Tongue (tissue), 3 donors: ENCODE measurements at places on chromosomes 5 and 9. TPM values are rescaled to one million over a fixed set of nuclear protein-coding genes. Genes with fewer than 3 reads are reported as not detected.

Gene NEUROG1
- total RNA-seq = not detected

GRCh38 chr9:21672761-21673160, 129.7 kb upstream of the MTAP start:
- DNase-seq = no peak

GRCh38 chr5:113237893-113238292, 196.9 kb downstream of the TSSK1B start:
- no peak for DNase-seq

Gene PTGDS
- 10.2 TPM for total RNA-seq

Gene ADCY2
- total RNA-seq = 41.3 TPM

- DNase-seq = no peak
Measured at GRCh38 chr5:45692481-45692880, 3.7 kb downstream of the HCN1 start.

Gene TXNDC8
- not detected for total RNA-seq

DNA sequence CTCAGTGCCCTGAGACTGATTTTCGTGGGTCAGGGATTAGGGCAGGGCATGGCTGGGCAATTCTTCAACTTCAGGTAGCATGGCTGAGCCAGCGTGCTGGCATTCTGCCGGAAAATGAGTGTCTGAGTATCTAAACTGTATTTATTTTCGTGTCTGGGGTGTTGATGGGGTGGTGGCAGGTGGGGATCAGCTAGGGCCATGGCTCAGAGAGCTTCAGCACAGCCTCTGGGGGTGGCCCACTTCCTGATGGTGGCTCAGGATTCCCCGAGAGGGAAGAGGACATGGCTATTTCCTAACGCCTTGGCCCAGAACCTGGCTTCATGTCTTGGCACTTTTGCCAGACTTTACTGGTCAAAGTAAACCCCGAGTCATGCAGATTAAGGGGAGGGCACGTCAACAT, 260.5 kb downstream of the GADD45G start:
- DNase-seq = no peak

GRCh38 chr5:117161718-117162335, 587.2 kb upstream of the SEMA6A start:
- DNase-seq = peak; percentile 84

DNA sequence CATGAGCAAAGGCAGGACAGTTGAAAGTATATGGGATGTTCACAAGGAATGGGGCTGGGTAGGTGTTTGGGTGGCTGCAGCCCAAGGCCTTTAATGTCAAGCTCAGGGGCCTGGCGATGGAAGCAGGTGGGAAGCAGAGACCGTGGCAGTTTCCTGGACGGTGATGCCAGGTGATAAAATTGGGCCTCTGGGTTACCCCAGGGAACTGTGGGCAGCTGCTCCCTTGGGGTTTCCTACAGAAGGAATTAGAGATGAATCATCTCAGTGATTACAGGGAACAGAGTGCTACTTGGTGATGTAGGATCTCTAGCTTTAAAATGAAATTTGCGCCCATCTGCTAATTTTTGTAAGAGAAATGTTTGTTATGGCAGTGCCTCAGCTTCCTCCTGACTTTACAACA, 39.2 kb downstream of the TSTD2 start:
- no peak for DNase-seq

DNA sequence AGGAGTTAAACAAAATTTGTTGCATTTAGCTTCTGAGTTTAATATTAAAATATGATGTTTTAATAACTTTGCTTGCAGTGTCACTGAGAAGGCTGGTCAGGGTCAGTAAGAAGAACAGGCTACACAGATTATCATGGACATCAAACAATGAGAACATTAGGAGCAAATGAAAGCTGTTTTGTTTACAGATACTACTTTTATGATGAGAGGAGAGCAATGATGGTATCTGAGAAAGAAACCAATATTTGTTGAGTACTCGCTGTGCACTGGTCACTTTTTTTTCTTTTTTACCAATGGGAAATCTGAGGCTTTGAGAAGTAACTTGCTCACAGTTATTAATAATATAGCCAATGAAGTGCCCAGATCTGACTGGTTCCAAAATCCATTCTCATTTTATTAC, 109.6 kb downstream of the INVS start:
- DNase-seq = no peak

DNA sequence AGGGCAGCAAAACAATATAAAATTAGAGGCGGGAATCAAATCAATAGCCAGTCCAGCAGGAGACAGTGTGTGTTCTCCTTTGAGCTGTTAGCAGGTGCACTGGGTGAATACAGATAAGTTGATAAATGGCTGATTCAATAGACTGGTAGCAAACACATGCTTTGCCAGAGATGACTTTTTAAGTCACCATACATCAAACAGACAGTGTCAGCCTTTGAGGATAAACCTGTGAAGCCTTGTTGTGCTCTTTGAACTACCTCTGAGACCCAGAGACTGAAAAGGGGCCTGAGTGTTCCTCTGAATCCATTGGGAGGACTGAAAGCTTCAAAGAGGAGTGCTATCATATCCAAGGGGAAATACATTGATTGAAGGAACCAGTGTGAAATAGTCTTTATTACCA, 301.9 kb downstream of the RASEF start:
- no peak for DNase-seq

GRCh38 chr5:80916676-80917075, 43.5 kb upstream of the RASGRF2 start:
- DNase-seq = peak; percentile 12

GRCh38 chr9:97529363-97530076, 28.1 kb downstream of the TMOD1 start:
- peak; percentile 60 for DNase-seq

Gene AGGF1
- 29.1 TPM for total RNA-seq

DNA sequence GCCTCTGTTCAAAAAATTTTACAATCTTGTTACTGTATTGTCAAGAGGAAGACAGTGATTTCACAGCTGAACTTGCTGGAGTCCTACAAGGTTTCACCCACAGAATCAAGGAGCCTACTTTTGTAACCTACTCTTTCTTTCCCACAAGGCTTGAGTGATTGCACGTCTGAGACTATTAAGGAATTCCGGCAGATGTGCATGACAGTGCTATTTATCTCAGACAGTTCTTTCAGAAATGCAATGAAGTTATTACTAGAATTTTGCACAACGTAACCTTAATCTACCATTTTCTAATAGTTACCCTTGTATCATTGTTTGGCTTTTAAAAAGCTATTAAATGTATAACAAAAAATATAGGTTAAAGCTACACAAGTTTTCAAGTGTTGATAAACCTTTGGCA, 400.1 kb downstream of the PTPRD start:
- no peak for DNase-seq

GRCh38 chr5:53331463-53331862, 149.0 kb upstream of the FST start:
- no peak for DNase-seq

Gene KIF20A
- total RNA-seq = 24.8 TPM

Gene C6
- total RNA-seq = not detected

DNA sequence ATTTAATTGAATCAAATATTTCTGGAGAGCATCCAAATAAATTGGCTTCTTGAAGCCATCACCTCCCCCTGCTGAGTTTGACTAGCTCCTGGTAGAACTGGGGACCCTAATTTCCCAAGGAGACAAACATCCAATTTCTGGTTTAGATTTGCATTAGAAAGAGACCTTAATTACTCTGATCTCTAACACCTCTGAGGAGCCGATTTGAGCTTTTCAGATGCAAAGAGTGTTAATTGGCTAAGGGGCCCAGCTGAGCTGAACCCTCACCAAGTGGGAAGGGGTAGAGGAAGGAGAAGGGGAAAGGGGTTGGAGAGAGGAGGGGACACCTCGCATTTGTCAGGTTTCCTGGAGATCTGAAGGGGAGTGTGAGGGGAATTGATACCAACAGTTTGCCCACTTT, 145.4 kb upstream of the SHB start:
- DNase-seq = no peak

Gene CEL
- total RNA-seq = 0.41 TPM

- peak; percentile 28 for DNase-seq
Measured at GRCh38 chr5:173744551-173744950, 128.1 kb upstream of the BOD1 start.

Gene TRPM3
- total RNA-seq = 0.72 TPM

DNA sequence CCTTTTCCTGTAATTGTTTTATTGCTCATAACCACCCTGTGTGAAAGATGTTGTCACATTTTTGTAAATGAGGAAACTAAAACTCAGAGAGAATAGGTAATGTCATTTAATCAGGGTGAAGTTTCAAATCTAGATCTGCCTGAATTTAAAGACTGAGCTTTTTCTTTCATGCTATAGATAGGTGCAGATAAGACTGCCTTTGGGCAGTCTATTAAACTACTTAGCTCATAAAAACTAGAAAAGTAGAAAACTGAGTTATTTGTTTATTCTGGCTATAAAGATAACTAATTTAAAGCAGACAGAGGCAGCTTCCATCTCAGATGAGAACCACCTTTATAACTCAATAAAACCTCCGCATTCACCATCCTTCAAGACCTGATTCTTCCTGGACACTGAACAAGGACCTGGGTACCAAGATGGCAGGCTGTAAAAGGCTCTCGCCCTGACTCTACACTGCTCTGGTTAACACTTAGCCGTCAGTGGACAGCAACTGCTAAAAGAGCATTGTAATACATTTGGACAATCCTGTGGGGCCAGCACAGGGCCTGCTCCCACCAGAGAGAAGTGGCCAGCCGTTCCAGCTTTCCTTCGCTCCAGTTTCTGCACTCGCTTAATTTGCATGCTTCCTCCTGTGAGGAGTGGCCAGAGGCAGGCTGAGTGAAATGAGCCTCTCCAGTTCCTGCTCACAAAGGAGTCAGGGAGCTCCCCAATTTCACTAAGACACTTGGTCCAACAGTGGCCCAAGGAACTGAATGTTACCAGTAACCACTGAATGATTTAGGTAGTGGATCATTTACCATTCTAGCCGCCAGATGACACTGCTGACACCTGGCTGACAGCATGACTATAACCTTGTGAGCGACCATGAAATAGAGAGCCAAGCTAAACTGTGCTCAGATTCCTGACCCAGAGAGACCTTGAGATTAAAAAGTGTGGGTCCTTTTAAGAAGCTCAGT, 566.4 kb downstream of the EFNA5 start:
- DNase-seq = peak; percentile 46
